ENCODE measurements at places on chromosomes 1 and 21.
A peak's percentile ranks its signal among the peaks of the same experiment; 100 is the strongest.

- no peak for DNase-seq
Measured at GRCh38 chr21:36945496-36946138, 20.9 kb downstream of the HLCS start.

GRCh38 chr21:42761776-42762335 is 108.4 kb downstream of the PDE9A start:
- no peak for DNase-seq

- no peak for DNase-seq
Measured at GRCh38 chr1:156075775-156076204, 6.5 kb downstream of the MEX3A start.

GRCh38 chr1:25673962-25674806 is 57.6 kb downstream of the MAN1C1 start:
- no peak for DNase-seq

GRCh38 chr1:216448011-216448510 is 24.8 kb upstream of the USH2A start:
- DNase-seq: no peak

DNA sequence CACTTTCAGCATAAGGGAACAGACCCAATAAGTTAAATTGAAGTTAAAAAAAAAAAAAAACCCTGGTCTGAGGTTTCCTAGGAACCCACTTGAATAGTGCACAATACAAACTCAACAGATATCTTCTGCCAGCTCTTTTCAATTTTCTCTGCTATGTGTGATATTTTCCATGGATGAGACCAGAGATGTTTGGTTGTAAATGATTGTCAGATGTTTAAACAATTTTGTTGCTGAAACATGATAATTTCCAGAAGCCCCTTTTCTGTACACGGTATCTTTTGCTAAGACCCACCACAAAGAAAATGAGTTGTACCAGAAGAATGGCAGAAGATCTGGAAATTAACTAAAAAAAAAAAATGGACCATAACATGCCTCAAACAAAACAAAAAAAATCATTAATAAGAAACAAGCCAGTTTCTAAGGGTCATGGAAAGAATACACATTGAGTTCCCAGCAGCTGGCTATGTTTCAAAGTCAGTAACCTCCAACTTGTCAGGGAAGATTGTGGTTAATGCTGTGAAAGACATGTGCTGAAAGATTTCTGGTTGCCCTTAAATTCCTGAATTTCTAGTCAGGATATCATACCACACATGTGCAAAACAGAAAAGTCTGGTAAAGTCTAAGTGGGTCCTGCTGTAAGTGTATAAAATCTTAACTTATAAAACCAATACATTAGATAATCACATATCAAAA is 35.6 kb upstream of the MGST3 start:
- DNase-seq: no peak

- peak; percentile 19 for DNase-seq
Measured at GRCh38 chr1:53765657-53766056, 26.7 kb upstream of the GLIS1 start.

- DNase-seq: no peak
Measured at GRCh38 chr1:210523830-210524229, 195.1 kb downstream of the HHAT start.

GRCh38 chr1:233905416-233906051 is 1.1 kb downstream of the SLC35F3 start:
- no peak for DNase-seq

- DNase-seq: no peak
Measured at GRCh38 chr1:7666249-7666648, 104.8 kb upstream of the VAMP3 start.

DNA sequence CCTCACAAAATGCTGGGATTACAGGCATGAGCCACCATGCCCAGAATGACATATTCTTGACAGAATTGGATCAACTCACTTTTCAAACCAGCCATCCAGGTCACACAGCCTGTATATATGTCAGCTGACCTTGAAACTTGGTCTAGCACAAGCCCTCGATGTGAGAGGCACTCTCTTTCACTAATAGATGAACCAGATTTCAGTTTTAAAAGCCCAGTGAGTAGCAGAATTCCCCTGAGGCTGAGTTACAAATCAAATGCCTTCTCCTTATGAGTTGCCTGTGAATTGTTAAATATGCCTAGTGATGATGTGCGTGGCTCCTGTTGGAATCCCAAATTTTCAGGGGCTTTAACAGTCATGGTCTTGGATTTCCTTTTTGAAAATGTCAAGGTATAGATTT is 88.7 kb downstream of the CD247 start:
- peak; percentile 61 for DNase-seq

GRCh38 chr21:43758811-43759210 is 17.3 kb downstream of the CSTB start:
- no peak for DNase-seq

DNA sequence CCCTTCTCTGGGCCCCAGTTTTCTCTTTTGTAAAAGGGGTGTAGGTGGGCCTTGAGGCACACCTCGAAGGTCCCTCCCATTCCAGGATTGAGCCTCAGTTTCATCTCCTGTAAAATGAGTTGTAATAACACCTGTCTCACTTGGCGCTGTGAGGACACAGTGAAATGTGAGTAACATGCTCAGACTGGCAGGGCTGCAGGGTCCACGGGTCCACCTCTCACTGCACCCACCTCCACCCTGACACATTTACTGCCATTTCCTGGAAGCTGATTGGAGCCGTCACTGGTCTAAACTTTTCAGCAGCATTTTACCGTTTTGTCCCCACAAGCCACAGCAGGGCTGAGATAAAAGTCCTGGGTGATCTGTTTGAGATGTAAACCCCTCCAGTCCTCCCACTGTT is 398.0 kb downstream of the PTPRU start:
- no peak for DNase-seq

- no peak for DNase-seq
Measured at GRCh38 chr1:65866439-65866838, 73.7 kb downstream of the PDE4B start.

- DNase-seq: no peak
Measured at GRCh38 chr1:218872928-218873327, 300.8 kb upstream of the LYPLAL1 start.

DNA sequence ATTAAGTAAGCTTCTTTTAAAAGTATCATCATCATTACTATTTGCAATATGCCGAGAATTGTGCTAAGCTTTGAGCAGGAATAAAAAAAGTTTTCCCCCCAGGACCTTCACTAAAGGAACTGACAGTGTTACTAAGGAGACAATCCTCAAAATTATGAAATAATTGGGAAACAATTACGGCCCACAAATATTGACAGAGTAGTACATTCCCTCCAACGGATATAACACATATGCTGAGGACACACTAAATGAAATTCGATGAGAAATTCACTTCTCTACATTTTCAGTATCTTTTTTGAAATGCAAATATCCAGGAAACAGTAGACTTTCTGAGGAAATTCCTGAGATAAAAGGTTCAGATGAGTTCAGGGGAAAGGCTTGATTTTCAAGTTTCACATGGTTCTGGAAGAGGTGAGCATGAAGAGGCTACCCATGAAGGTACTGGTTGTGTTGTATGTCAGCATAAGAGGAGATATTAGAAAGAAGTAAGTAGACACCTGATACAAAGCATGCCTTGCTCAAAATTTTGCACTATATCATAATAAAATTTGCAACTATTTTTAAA is 171.2 kb upstream of the NR5A2 start:
- DNase-seq: no peak

DNA sequence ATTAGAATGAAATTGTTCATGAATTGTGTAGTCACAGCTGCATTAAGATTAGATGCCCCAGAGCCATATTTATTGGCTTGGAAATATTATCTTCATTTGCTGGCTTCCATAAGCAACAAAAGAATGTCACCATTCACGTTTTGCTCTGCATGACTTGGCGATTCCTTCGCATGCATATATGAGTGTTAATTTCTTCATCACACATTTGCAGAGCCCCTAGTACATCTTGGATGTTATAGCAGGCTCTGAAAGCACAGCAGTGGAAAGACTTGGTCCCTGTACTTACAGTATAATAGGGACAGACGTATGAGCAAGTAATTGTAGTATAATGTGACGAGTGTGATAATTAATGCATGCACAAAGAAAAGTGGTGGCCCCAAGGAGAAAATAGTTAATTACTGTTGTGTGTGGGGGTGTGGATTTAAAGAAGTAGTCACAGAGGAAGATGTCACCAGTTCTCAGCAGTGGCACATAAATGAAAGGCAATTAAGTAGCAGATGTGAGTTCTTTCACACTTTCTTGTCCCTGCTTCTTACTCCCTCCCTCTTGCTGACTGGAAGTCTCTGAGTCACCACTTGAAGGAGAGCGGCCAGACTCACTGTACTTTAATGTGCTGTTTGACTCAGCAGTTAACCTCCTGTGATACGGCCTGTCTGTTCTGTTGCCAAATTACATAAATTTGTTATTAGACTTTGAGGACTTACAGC is 21.0 kb downstream of the S100A10 start:
- DNase-seq: no peak

DNA sequence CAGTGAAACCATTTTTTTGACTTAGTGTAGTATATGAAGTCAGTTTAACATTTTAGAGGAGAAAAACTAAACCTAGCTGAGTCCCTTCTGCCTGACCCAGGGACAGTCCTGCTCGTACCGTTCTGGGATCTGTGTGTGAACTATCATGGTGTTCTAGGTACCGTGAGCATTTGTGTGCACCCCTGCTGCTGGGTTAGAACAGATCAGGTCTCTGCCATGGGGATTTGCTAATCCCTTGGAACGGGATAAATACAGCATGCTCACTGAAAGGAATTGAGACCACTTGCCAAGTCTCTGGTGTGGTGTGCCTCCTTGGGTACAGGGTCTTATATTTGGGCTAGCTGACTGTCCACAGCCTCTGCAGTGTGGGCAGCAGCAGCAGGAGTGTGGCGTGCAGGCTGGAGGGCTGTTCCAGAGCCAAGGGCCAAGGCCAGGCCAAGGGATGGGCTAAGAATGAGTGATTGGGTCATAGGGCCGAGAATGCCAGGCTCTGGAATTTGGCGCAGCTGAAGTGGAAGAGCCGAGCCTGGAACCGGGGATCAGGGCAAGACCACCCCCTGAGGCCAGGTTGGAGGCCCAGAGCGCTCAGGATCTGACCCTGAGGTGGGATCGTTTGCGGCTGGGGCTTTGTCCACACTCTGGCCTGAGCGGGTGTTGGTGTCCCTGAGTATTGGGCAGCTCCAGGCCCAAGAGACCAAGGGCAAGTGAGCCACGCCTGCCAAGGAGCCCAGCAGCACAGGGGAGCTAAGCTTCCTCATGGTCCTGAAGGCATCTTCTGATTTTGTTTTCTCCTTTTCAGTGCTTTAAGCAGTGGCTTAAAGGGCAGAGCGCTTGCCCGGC is 66.3 kb downstream of the VPS26C start:
- DNase-seq: no peak

GRCh38 chr21:42233067-42233961 is 14.4 kb downstream of the ABCG1 start:
- DNase-seq: peak; percentile 90

- no peak for DNase-seq
Measured at GRCh38 chr1:148158341-148159003, 6.4 kb upstream of the NBPF11 start.

DNA sequence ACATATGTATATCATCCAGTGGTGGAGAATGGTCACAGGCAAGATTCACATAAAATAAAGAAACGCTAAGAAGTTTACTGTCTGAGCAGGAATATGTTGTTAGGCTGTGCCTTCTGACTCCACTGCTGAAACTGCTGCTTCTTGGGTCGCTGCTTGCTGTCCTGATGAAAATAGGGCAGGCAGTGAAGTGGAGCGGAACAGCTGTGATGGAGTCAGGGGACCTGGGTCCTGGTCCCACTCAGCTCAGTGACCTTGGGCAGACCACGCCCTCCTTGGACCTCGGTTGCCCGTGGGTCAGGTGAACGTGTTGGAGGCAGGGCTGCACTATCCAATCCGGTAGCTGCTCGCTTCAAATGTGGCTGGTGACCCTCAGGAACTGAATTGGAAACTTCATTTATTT is 33.4 kb upstream of the IFFO2 start:
- DNase-seq: no peak

GRCh38 chr1:25831569-25832196 is 11.9 kb downstream of the MTFR1L start:
- DNase-seq: no peak

DNA sequence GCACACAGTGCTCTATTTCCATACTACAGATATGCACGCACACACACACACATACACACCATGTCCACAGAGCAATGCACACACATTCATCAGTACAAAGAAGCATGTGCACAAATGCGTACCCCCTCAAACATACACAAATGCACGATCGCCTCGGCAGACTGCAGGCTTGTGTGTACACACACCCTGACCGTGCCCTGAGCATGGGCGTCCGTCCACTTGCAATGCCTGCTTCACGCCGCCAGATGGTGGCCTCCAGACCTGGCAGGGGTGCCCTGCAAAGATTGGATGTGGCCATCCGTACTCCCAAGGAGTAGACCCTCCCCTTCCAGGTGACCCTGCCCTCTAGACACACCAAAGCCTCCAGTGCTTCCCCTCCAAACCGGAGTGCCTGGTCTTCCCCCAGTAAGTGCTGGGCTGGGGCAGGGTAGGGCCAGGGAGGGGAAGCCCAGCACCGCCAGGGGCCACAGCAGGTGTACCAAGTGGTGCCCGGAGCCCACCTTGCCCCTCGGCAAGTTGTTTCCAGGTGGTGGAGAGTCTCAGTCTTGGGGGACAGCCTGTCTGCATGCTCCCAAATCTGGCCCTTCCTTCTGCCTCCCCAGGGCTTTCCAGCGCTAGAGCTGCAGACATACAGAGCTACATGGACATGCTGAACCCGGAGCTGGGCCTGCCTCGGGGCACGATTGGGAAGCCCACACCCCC is 20.6 kb downstream of the ESPN start:
- DNase-seq: peak; percentile 41

DNA sequence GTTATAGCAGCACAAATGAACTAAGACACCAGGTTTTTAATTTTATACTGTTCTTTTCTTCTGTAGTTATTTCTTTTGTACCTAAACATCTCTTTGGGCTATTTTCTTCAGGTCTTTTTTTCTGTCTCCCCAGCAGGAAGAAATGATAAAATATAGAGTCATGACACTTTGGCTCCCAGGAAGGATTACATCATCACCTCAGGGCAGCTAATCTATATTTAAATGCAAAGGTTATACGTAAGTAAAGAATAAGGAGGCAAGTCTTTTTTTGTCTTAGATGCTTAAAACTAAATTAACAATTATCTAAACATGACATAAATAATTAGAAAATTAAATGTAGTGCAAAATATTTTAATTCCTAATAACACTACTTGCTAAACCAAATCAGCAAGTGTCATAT is 57.0 kb downstream of the WARS2 start:
- DNase-seq: no peak

- DNase-seq: no peak
Measured at GRCh38 chr1:109361649-109362048, 36.1 kb downstream of the SORT1 start.

DNA sequence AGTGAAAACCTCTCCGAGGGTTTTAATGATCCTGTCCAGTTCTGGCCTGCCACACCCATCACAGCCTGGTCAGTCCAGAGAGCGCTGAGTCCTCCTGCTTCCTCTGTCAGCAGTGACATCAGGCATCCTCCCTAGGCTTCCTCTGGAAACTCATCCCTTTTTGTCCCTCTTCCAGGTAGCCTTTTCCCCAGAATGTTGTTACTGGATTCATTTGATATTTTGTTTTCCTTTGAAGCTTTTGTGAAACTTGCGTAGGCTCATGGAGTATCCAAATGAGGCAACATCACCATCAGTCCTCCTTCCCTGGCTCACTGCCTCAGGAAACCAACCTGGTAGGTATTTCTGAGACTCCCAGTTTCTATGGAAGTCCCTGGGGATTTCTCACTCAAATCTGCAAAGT is 27.0 kb upstream of the IGSF3 start:
- no peak for DNase-seq
